Stomach (tissue), 19 donors: ENCODE measurements at places on chromosomes 7 and 10.

GRCh38 chr7:91691865-91692264, 188.6 kb downstream of the MTERF1 start:
- no peak for DNase-seq

- no peak for DNase-seq
These were observed 62.4 kb upstream of the EMX2 start for GRCh38 chr10:117480097-117480496.

DNA sequence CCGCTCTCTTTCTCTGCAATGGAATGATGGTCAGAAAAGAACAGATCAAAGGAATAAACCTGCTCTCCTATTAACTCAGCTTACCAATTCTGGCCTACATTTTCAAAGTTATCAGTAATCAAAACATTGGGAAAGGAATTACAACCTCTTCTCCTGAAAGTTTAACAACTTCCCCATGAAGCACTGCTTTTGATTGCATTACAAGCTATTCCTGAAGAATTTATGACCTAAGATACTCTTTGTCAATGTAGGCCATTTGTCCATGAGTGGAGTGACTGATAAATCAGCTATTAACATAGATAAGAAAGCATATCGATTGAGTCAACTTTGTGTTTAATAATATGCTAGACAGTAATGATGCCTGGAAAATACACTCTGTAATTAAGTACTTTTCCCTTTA, 271.7 kb upstream of the C7orf33 start:
- no peak for DNase-seq

DNA sequence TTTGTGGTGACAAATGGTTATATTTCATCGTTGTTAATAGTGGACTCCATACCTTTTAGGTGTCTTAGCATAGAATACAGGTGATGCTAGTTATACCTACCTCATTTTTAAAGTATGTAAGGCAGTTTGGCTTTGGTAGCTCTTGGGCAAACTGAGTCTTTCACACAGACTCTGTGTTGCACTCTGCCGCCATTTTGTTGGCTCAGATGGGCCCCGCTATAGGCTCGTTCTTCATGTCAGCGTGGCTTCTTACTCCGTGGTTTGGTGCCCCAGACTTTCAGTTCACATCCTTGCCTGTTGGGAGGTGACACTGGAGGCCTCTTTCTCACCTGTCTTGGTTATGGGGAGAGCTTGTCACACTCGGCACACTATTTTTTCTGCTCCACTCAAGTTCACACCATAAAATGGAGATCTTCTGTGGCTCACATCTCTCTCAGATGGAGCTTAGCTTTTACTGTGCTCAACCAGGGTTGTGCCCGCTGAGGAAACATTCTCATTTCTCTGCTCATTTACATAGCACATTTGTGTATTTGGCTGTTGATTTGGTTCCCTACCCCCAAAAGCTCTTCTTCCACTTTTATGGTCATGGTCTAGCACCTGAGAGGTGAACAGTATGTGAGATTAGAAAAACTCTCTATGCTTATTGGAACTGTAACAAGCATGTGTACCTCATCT, 178.5 kb downstream of the ARID5B start:
- DNase-seq = no peak

DNA sequence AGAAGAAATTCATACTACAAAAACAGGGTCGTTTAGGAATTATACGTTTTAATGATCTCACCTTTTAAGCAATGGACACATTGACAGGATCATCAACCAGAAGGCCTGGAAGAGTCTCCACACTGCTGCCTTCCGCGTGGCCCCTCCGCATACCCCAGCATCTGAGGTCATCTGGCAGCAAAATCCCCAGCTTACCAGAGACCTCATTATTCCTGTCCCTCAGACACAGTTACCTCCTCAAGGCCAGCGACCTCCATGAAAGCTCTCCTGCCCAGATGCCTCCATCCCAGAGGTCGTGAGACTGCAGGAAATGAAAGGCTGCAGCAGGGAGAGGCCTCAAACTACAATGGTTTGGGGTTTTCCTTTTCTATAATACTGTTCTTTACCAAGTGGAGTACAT, 14.8 kb upstream of the GSAP start:
- DNase-seq = no peak

GRCh38 chr7:156772725-156773124, 120.3 kb downstream of the LMBR1 start:
- DNase-seq = no peak
